CD4-positive, CD25-positive, alpha-beta regulatory T cell (primary cell): ENCODE measurements at places on chromosomes 12 and 14.

DNA sequence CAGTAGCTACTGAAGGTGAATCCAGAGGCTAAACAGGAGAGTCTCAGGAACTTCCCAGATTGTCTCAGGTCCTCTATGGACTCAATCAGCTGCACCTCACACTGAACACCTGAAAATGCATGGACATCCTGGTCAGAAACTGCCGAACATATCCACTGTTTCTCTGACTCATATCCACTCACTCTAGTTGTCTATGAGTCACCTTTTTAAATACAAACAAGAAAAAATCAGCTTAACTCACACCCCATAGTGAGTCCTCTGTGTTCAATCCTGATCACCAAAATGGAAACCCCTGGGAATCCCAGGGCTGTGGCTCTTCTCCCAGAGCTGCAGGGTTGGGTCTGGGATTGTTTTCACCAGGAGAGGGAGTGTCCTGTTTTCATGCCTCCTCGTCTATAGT is 556.7 kb downstream of the TMEM121 start:
- H3K36me3 ChIP-seq, result no peaks in the 10 kb centered on the region
- H3K27ac ChIP-seq, result no peak overlapping the region
- H3K4me1 ChIP-seq, result no peaks in the 10 kb centered on the region

GRCh38 chr14:68603533-68604360 is 189.1 kb downstream of the ZFP36L1 start:
- no peak for DNase-seq
- no peaks in the 10 kb centered on the region for H3K4me1 ChIP-seq
- no peak overlapping the region for H3K4me3 ChIP-seq
- H3K27me3 ChIP-seq, result no peaks in the 10 kb centered on the region

DNA sequence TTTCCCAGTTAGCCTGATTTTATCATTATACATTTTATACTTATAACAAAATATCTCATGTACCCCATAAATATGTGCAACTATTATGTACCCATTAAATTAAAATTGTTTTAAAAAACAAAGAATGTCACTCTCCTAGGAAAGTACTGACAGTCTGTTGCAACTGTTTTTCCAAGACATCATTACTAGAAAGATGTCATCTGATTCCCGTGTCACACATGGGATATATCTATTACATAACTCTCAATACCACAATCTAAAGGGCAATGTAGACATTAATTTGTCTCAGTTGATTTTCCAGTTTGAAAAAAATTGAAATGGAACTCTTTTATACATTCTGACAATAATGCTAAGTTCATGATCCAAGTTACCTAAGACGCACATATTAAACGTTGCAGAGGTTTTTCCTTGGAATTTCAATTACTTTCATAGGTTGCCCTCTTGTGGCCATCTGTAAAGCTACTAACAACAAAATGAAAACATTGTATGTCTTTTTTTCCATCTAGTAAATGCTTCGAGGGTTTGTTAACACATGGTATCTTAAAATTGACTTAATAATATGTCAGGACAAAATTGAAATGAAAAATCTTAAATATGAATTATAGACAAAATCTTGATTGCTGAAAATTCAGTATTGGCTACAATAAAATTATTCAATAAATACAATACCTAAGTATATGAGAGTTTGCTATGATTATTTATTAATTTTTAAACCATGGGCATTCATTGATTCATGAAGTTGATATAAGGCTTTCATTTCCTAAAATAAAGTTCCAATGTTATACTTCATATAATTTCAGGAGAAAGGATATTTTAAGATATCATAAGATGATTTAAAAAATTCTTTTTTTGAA is 131.6 kb downstream of the PPFIA2 start:
- no peak overlapping the region for H3K4me3 ChIP-seq
- H3K4me1 ChIP-seq, result no peaks in the 10 kb centered on the region
- no peak for DNase-seq
- no peak overlapping the region for H3K27ac ChIP-seq

GRCh38 chr12:72270961-72271360 is 1.2 kb upstream of the TRHDE start:
- no peaks in the 10 kb centered on the region for H3K36me3 ChIP-seq
- no peak overlapping the region for H3K27ac ChIP-seq
- peaks cover 8% of the 10 kb centered on the region for H3K27me3 ChIP-seq
- H3K4me3 ChIP-seq, result no peak overlapping the region
- H3K4me1 ChIP-seq, result no peaks in the 10 kb centered on the region
- no peak for DNase-seq

- no peak overlapping the region for H3K4me3 ChIP-seq
- no peak for DNase-seq
- H3K27ac ChIP-seq, result no peak overlapping the region
- H3K4me1 ChIP-seq, result no peaks in the 10 kb centered on the region
These were observed 11.4 kb downstream of the MGST1 start for GRCh38 chr12:16358878-16359277.

- no peaks in the 10 kb centered on the region for H3K27me3 ChIP-seq
- no peak for DNase-seq
- no peak overlapping the region for H3K27ac ChIP-seq
- H3K4me3 ChIP-seq, result no peak overlapping the region
- no peaks in the 10 kb centered on the region for H3K36me3 ChIP-seq
- H3K4me1 ChIP-seq, result peaks cover 3% of the 10 kb centered on the region
These were observed 9.8 kb upstream of the KRT73 start for GRCh38 chr12:52628111-52628507.

- peaks cover 4% of the 10 kb centered on the region for H3K36me3 ChIP-seq
- peak overlapping the region; percentile 75 for H3K4me3 ChIP-seq
- DNase-seq, result no peak
These were observed 413 bp upstream of the TUBA1C start for GRCh38 chr12:49264466-49264872.

- peak overlapping the region; percentile 44 for H3K27ac ChIP-seq
- no peaks in the 10 kb centered on the region for H3K27me3 ChIP-seq
- H3K4me1 ChIP-seq, result peaks cover 98% of the 10 kb centered on the region
- no peaks in the 10 kb centered on the region for H3K36me3 ChIP-seq
- H3K4me3 ChIP-seq, result peak overlapping the region; percentile 98
These were observed 8.8 kb downstream of the SUSD6 start for GRCh38 chr14:69620211-69620611.

DNA sequence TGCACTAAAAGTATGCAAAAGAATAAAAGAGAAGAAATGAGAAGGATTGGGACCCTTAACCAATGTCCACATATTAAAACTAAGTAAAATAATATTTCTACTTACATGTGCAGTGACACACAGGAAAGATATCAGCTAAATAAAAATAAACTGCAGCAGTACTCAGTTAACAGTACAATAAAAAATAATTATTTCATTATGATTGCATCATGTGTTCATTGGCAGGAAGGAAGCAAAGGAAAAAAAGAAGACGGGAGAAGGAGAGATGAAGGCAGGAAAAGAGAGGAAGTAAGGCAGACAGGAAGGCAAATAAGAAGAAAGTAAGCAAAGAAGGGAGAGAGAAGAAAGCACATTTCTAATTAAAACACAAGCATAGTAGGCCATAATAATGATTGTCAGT is 33.0 kb downstream of the RASSF9 start:
- H3K4me3 ChIP-seq, result no peak overlapping the region
- no peak for DNase-seq

DNA sequence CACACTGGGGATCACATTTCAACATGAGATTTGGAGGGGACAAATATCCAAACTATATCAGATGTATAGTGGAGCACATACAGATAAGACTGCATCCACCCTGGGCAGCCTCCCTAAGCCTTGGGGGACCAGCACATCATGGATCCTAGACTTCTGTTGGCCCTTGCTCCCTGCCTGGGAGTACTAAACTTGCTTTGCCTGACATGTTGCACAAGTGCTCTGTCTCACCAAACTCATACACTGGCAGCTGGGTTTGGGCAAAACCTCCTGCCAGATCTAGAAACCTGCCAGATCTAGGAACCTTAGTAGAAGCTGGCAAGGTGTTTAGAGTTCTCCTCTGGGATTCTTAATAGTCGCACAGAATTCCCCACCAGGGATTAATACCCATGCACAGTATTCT is 18.4 kb upstream of the DHRS4 start:
- H3K27me3 ChIP-seq, result no peaks in the 10 kb centered on the region
- H3K27ac ChIP-seq, result no peak overlapping the region
- no peak for DNase-seq
- no peaks in the 10 kb centered on the region for H3K4me1 ChIP-seq
- no peak overlapping the region for H3K4me3 ChIP-seq
- no peaks in the 10 kb centered on the region for H3K36me3 ChIP-seq

- H3K27me3 ChIP-seq, result no peaks in the 10 kb centered on the region
- no peak overlapping the region for H3K27ac ChIP-seq
- no peaks in the 10 kb centered on the region for H3K36me3 ChIP-seq
- no peak overlapping the region for H3K4me3 ChIP-seq
These were observed 321.0 kb downstream of the BCL11B start for GRCh38 chr14:98951031-98951430.

- H3K4me3 ChIP-seq, result no peak overlapping the region
- peaks cover 10% of the 10 kb centered on the region for H3K27me3 ChIP-seq
- DNase-seq, result no peak
- no peak overlapping the region for H3K27ac ChIP-seq
- H3K4me1 ChIP-seq, result no peaks in the 10 kb centered on the region
These were observed 10.3 kb upstream of the GPHB5 start for GRCh38 chr14:63328787-63329737.

- no peaks in the 10 kb centered on the region for H3K4me1 ChIP-seq
- H3K4me3 ChIP-seq, result no peak overlapping the region
- DNase-seq, result no peak
- no peaks in the 10 kb centered on the region for H3K36me3 ChIP-seq
- H3K27ac ChIP-seq, result no peak overlapping the region
These were observed 94.2 kb downstream of the GRIP1 start for GRCh38 chr12:66584673-66585072.

DNA sequence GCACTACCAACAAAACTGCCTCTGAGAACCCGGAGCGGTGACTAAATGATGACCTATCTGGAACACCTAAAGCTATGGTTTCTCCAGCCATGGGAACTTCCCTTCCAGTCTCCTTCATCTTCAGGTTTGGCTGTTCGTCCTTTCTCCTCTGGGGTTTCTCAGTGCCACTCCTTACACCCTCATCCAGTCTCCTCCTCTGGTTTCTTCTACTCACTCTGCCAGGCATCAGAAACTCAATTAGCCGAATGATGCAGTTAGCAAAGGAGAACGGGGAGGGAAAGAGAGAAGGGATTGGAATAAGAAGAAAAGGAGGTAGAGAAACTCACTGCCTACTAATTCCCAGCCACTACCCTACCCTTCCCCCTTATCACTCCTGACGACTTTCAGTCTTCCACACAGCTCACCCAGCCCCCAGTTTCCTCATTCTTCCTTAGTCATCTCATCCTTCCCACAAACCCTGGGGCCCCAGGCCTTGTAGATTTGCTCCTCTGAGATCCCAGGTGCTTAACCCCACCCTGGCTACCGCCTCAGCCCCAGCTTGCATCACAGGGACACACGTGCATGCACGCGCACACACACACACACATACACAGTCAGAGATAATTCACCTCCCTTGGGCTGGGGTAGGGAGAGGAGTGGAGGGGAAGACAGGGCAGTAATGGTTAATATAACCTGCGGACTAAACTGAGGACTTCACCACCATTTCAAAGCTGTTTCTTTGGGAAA is 13.0 kb downstream of the FGD6 start:
- DNase-seq, result no peak
- no peaks in the 10 kb centered on the region for H3K36me3 ChIP-seq
- H3K4me1 ChIP-seq, result no peaks in the 10 kb centered on the region
- no peak overlapping the region for H3K4me3 ChIP-seq

GRCh38 chr12:39331539-39332261 is 111.2 kb downstream of the KIF21A start:
- peak overlapping the region; percentile 73 for H3K4me3 ChIP-seq
- peaks cover 16% of the 10 kb centered on the region for H3K4me1 ChIP-seq

DNA sequence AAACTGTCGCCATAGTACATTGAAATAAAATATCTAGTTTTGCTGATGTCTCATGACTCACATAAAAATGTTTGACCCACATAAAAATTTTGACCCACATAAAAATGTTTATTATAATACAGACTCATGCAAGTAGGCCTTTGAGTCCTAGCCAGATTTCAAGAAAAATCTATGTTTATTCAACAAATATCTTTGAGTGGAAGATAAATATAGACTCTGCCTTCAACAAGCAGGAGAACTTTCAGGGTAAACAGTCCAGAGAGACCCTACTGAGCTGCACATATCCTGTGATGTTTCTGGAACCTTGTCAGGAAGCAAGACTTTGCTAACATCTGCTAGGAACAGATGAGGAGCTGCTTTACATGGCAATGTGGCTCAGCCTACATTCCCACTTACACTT is 283.1 kb downstream of the MDGA2 start:
- H3K27ac ChIP-seq, result no peak overlapping the region
- DNase-seq, result no peak
- H3K36me3 ChIP-seq, result no peaks in the 10 kb centered on the region
- no peaks in the 10 kb centered on the region for H3K4me1 ChIP-seq

GRCh38 chr12:49983892-49984291 is 11.1 kb downstream of the AQP6 start:
- H3K27me3 ChIP-seq, result no peaks in the 10 kb centered on the region
- no peaks in the 10 kb centered on the region for H3K4me1 ChIP-seq
- no peak overlapping the region for H3K4me3 ChIP-seq
- DNase-seq, result no peak

DNA sequence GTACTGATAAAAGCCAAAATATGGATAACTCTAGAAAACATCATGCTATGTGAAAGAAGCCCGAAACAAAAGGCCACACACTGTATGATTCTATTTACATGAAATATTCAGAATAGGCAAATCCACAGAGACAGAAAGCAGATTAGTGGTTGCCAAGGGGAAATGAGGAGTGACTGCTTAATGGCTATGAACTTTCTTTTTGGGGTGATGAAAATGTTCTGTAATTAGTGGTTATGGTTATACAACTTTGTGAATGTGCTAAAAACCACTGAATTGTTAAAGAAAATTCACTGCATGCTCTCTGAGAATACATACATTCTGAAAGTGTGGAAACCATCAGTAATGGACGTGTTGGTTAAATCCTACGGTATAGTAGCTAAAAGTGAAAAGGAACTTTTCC is 39.9 kb upstream of the STON2 start:
- H3K4me3 ChIP-seq, result no peak overlapping the region
- peaks cover 38% of the 10 kb centered on the region for H3K27me3 ChIP-seq
- peaks cover 14% of the 10 kb centered on the region for H3K4me1 ChIP-seq
- H3K27ac ChIP-seq, result no peak overlapping the region
- H3K36me3 ChIP-seq, result no peaks in the 10 kb centered on the region

GRCh38 chr14:93114713-93115068 is 1.0 kb downstream of the ITPK1 start:
- peak overlapping the region; percentile 70 for H3K4me3 ChIP-seq
- H3K4me1 ChIP-seq, result peaks cover 37% of the 10 kb centered on the region
- no peaks in the 10 kb centered on the region for H3K36me3 ChIP-seq
- peak overlapping the region; percentile 63 for H3K27ac ChIP-seq
- H3K27me3 ChIP-seq, result no peaks in the 10 kb centered on the region

DNA sequence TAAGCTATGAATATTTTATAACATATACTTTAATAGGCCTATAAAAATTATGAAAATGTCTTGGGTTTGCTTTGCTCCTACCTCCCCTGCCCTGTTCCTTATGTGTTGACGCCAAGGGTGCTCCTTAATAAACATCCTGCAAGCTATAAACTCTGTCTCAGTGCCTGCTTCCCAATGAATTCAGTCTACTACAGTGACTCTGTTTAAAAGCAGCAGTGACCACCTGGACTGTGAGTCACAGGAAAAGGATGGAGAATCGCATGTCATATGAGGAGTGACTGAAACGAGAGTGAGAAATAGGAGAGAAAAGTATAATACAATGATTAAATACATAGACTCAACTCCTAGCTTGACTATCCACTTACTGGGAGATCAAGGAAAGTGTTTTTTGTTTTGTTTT is 41.1 kb upstream of the CFAP54 start:
- no peaks in the 10 kb centered on the region for H3K36me3 ChIP-seq
- peaks cover 19% of the 10 kb centered on the region for H3K4me1 ChIP-seq
- H3K27me3 ChIP-seq, result no peaks in the 10 kb centered on the region
- no peak overlapping the region for H3K27ac ChIP-seq

- no peak overlapping the region for H3K27ac ChIP-seq
- peaks cover 2% of the 10 kb centered on the region for H3K27me3 ChIP-seq
- H3K4me1 ChIP-seq, result no peaks in the 10 kb centered on the region
- DNase-seq, result no peak
These were observed 88.8 kb downstream of the KCNH5 start for GRCh38 chr14:62956413-62956812.
